Stimulated activated CD4-positive, alpha-beta T cell treated with anti-CD3 and anti-CD28 coated beads, Interleukin-2, amount 100 ng/mL, for 4 hours (primary cell): ENCODE measurements at places on chromosomes 1 and 21.

GRCh38 chr1:921011-921837, 2.5 kb upstream of the SAMD11 start:
- DNase-seq, result no peak

DNA sequence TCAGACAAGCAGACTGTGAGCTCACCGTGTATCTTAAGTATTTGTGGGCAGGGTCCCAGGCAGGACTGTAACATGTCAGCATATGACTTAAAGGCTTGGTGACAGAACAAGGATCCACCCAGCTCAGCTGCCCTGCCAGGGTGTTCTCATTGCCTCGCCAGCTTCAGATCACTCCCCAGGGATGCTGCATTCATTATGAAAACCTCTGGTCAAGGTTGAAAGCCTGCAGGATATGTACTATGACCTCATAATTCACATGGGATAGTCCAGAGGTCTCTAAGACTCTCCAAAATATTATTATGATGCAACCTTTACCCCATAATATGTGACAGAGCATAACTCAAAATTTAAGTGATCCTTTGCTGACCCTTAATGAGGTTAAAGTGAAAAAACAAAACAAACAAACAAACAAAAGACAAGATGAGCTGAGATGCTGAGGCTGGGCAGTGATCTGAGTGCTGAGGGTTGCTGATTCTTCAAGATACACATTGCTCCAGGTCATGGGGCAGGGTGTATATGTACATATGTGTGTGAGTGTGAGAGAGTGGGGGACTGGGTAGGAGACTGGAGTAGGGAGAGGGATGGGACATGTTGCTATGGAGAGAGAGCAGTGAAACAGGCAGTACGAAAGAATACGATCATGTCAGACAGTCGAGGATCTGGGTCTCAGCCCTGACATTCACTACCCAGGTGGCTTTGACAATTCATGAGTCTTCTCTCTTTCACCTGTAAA, 98.8 kb upstream of the DUSP10 start:
- no peak for DNase-seq

- no peak for DNase-seq
Measured at GRCh38 chr1:89790592-89790991, 30.2 kb upstream of the LRRC8D start.

DNA sequence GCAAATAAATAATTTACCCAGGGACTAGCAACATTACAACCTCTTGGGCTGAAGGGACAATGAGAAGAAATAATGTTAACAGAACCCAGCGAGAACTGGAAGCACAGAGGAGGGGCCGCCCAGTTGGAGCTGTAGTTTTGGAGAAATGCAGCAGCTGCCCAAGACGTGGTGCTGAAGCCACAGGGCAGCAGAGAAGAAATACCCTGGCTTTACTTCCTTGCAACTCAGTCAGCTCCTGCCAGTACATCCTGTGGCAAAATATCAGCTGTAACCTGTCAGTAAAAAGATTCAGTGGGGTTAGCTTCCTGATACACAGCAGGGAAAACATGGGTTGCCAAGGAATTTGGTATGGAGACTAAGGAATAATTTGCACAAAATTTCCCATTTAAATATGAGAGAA, 283.6 kb upstream of the USP25 start:
- no peak for DNase-seq

GRCh38 chr1:204782118-204782700, 88.5 kb upstream of the NFASC start:
- DNase-seq, result no peak

DNA sequence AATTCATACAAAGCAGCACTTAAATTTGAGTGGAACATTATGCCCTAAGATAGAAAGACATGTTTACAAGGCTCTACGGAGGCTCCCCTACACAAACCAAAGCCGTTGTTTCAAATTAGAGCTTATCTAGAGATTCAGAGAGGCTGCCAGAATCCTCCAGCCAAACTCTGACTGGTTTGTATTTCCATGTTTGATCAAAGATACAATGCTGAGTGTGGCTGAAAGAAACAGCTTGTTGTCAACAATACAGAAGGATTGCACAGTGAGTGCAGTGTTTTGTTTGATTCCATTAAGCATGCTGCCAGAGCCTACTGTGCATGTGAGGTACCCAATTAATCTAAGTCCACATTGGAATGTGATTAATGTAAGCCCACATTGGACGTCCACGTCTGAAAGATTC, 402.7 kb downstream of the DISC1 start:
- no peak for DNase-seq

DNA sequence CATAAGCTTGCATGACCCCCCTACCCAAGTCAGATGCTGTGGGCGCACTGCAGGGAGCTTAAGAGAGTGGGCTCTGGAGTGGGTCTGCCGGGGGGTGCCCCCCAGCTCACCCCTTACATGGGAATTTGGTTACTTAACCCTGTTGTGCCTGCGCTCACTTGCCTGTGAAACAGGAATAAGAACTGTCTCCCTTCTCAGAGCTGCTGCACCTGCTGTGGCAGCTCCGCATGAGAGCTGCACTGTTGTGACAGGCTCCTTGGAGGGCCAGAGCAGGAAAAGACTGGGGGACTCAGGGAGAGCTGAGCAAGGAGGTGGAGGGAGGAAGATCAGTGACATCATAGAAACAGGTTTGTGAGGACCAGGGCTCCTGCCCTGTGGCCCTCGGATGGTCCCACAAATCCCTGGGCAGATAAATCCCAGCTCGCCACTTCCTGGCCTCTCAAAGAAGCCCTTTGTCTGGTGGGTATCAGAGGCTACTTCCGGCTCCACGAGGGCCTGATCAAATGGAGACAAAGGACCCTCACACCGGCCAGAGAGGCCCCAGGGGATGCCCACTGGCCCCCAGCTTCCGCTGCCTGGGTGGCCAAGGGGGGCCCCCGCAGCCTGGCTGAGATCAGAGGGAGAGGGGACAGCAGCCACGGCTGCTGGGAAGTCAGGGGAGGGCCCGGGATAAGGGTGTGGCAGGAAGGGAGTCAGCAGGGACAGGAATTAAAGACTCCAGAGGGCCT, 28.9 kb upstream of the LAPTM5 start:
- no peak for DNase-seq

- no peak for DNase-seq
Measured at GRCh38 chr1:232212253-232212652, 417.7 kb downstream of the SIPA1L2 start.

DNA sequence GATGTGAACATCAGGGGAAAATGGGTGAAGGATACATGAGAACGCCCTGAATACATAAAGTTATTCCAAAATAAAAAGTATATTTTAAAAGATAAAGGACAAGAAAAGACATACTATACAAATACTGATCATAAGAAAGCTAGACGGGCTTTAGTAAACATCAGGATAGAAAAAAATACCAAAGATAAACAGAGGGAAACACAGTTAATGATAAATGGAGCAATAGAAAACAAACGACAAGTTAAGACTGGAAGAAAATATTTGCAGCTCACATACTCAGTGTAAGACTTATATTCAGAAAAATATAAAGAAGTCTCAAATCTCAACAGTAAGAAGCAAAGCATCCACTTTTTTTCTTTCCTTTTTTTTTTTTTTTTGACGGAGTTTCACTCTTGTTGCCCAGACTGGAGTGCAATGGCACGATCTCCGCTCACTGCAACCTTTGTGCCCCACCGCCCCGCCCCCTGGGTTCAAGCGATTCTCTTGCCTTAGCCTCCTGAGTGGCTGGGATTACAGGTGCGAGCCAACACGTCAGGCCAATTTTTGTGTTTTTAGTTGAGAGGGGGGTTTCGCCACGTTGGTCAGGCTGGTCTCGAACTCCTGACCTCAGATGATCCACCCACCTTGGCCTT, 94.8 kb downstream of the OMA1 start:
- DNase-seq, result no peak

GRCh38 chr1:223729906-223730305, 17.6 kb downstream of the CAPN2 start:
- no peak for DNase-seq

GRCh38 chr1:199597152-199597551, 430.4 kb upstream of the NR5A2 start:
- DNase-seq, result no peak

GRCh38 chr1:71350805-71351204, 270.0 kb upstream of the ZRANB2 start:
- DNase-seq, result no peak

GRCh38 chr1:25723250-25723880, 76.6 kb upstream of the SELENON start:
- DNase-seq, result no peak

GRCh38 chr1:221687836-221688487, 53.9 kb downstream of the DUSP10 start:
- no peak for DNase-seq

DNA sequence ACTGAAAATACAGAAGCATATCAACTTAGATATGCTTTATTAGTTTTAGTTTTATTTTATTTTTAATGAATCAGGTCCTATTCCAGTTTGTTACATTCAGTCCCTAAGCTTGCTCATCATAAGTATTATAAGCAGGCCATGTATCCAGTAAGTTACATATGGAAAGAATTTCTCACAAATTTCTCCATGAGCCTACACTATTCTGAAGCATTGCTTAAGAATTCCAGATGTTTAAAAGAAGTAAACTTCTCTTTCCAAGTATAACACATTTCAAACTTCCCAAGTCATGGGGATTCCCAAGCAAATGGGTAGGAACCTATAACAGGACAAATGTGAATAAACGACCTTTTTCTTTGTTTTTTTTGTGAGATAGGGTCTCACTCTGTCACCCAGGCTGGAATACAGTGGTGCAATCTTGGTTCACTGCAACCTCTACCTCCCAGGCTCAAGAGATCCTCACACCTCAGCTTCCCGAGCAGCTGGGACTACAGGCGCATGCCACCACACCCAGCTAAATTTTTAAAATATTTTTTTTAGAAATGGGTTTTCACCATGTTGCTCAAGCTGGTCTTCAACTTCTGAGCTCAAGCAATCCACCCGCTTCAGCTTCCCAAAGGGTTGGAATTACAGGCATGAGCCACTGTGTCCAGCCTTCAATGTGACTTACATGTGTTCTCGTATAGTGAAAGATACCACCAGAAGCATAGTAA, 39.0 kb downstream of the ST7L start:
- no peak for DNase-seq

DNA sequence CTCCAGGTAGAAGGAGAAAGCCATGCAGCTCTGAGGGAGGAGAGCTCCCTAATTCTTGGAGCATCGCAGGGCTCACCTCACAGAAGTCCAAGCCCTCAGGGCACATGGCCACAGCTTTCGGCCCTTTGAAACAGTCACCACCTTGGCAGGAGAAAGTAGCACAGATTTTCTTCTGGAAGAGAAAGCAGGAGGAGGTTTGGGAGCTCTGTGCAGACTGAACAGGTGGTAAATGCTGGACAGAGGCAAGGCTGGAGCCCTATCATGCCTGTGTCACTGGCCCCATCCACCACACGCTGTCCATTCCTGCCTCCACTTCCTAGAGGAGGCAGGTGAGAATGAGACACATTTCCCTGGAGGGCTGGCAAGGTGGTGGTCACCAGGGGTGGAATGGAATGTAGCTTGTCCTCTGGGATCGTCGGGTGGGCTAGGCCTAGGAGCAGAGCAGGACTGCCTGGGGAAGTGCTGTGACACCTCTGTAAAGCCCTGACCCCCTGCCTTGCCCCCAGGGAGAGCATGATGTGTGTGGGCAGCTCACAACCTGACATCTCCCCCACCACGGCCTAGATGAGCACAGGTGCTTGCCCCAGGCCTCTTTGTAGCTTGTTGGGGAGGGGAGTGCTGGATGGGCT, 2.8 kb upstream of the INPP5B start:
- no peak for DNase-seq

- DNase-seq, result no peak
Measured at GRCh38 chr1:44014365-44015104, 16.7 kb downstream of the SLC6A9 start.

DNA sequence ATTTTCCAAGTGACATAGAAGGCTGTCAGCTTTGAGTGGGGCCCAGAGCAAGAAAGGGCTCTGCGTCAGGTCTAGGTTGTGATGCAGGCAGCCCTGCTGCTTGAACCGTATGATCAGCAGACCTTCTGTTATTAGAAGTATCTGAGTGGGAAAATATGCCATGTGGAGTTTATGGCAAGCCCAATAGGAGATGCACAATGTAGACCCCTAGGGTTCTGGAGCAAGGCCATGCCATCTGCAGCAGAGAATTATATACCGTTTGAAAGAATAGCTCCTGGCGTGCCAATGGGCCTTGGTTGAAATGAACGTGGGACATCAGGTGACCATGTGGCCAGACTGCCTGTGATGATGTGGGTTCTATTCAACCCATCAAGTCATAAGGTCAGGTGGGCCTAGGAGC, 44.1 kb upstream of the ZBTB18 start:
- DNase-seq, result no peak

DNA sequence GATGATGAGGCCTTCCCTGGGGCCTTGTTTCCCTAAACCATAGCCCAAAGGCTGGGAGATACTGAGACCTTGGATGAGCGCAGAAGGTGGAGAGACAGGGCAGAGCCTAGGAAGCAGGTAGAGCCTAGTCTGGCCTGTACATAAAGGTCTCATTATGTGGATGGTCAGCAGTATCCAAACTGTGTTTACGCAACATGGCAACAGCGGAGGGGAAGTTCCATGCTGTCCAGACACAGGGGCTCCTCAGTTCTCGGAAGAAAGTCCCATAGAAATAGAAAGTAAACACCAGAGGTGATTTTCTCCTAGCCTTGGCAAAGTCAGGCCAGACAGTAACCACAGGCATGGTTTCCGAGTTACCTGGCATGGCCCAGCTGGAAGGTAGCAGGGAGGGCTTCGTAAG, 42.1 kb upstream of the MPZL1 start:
- DNase-seq, result no peak

GRCh38 chr1:53557369-53557768, 98.2 kb downstream of the DMRTB1 start:
- DNase-seq, result no peak

DNA sequence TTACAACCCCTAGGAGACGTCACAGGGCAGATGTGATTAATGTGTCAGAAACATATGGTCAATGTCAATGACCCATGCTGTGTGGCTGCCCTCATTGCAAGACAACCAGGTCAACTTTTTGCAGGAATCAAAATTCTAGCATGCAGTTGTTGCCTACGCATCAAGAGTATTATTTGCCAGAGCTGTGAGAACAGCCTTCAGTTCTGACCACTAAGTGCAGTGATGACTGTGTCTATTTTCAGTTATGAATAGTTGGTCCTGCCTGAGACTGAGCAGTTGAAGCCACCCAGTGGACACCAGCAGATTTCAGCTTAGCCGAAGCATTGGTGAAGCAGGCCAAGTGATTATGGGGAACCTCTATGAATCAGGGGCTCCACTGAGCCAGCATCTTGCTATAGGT, 47.3 kb downstream of the LYPLAL1 start:
- no peak for DNase-seq

GRCh38 chr1:245316784-245317183, 162.0 kb downstream of the KIF26B start:
- DNase-seq, result no peak

DNA sequence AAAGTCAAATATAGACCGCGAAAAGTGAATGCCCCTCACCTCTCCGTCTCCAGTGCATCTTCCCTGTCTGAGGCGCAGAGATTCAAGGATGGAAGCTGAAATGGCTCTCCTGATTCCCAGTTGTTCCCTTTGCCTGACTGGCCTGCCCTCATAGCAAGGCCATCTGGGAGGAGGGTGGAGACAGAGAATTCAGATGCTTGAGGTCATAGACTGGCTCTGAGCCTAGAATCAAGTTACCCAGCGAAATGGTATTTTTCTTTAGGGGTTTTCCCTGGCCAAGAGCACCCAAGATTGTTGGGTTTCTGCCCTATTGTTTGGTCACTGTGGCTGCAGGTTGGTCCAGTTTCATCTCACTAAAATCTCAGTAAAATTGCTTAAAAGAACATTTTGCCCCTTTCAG, 7.2 kb downstream of the METTL13 start:
- DNase-seq, result no peak

- DNase-seq, result no peak
Measured at GRCh38 chr1:241605146-241605805, 34.9 kb downstream of the CHML start.
